ENCODE measurements at places on chromosomes 16 and 17.

GRCh38 chr17:50925296-50925891 lies 59.2 kb upstream of the TOB1 start:
- no peak for DNase-seq

GRCh38 chr17:36696805-36697204 lies 95.4 kb downstream of the MRM1 start:
- DNase-seq = no peak

DNA sequence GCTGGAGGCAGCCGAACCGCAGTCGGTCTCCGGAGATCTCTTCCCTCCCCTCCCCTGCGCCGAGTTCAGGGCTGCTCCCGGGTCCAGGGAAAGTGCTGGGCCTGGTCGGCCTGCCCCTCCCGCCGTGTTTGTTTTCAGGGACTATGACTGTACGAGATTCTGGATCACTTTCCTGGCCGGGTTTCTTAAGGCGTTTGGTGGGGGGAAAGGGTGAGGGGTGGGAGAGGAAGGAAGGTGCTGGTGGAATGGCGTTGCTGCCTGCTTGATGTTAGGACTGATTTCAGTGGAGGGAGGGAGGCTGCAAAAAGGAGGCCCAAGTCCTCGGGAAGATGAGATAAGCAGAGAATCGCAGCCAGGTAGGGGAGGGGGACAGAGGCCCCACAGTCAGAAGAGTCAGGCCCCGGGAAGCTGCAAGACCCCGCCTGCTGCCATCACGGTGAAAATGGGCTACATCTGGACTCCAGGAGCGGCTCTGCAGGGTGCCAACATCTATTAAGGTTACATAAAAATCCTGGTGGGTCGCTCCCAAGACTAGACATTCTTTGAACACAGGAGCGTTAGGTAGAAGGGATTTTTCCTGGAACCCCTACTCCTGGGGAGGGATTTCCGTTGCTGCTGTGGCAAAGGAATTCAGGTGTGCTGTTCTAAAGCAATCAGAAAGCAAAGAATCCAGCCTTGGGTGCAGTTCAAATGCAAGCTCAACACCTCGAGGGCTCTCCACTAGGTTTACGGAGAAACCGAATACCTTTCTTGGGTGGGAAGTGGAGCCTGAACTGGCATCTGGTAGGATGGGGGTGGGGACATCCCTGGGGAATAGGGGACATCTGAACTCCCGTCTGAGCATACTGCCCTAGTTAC lies 1.2 kb downstream of the ARHGAP44 start:
- DNase-seq = no peak

DNA sequence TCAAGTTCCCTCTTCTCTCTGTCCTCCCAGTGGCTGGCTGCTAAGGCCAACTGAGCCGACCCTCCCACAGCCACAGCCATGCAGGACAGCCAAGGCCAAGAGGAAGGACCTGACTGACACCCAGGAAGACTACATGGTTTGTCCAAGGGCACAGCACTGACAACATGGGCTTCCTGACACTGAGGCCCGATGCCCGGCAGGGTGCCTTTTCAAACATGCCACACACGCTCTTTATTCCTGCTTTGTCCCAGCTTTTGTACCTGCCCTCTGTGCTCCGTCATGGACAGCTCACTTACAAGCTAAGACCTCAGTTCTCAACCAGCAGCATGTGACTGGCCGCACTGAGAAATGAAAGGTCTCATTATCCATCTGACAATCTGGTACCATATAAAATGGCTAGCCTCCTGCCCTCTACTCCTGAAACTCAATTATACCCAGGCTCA lies 45.8 kb downstream of the TEX2 start:
- DNase-seq = no peak

DNA sequence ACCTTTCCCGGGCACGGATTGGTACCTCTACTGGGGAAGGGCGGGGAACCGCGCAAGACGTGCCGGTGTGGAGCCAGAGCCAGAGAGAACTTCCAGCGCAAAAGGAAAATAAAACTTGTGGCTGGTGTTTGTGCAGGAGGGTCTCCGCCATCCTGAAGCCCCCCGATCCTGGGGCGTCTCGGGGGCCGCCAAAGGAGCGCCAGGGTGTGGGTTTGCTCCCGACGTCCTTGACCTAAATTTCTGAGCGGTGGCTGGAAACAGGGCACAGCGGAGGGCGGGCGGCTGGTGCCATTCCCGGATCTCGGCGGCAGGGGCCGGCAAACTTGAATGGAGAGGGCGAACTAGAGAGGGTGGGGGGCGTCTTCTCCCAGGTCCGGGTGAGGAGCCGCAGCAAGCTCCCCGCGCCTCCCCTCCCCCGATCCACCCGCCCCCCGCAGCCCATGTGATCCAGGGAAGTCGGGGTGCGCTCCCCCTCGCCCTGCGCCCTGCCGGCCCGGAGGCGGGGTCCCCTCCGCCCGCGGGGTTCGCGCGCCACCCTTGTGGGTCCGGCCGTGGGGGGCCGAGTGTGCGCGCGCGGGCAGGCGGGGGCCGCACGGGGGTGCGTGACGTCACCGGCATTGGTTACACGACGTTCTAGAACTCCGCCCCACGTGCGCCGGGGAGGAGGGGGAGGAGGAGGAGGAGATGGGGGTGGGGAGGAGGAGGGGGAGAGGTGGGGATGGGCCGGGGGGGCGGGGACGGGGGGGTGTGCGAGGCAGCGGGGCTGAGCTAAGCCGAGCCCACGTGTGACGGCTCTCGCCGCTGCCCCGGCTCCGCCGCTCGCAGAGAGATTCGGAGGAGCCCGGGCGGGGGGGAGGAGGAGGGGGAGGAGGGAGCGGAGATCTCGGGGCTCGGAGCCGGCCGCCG lies at the start of gene MSI2:
Gene MSI2, plus strand, starts transcription at position 748 of the 906 bp plus-strand sequence. CDS start 220 bp downstream, outside the sequence.
- peak; percentile 91 for DNase-seq

GRCh38 chr17:71260366-71260940 lies 860.4 kb upstream of the SOX9 start:
- no peak for DNase-seq

GRCh38 chr17:34761646-34762045 lies 182.3 kb downstream of the TMEM132E start:
- DNase-seq = no peak

- DNase-seq = no peak
Measured at GRCh38 chr16:19094542-19095365, 19.0 kb upstream of the ITPRIPL2 start.

GRCh38 chr16:69554495-69554894 lies 11.3 kb upstream of the NFAT5 start:
- no peak for DNase-seq

GRCh38 chr16:11350921-11351335 lies 5.7 kb downstream of the RMI2 start:
- no peak for DNase-seq

- no peak for DNase-seq
Measured at GRCh38 chr17:66506641-66507040, 204.2 kb downstream of the PRKCA start.

DNA sequence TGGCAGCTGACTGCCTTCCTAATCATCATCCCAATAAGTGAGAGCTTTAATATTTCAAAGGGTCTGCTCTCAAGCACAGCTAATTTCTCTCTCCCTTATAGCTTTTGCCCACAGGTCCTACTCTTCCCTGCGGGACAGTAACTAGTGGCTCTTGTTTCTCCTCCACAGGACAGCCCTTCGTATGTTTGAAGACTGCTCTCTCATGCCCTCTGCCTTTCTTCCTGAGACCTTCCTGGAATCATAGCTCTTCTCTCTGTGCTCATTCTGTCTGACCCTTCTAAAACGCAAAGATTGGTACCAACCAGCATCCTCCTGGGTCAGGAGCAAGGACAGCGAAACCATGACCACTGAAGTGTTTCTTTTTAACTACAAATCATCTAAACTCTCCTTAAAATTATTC lies 168.9 kb downstream of the GRIN2A start:
- DNase-seq = no peak

DNA sequence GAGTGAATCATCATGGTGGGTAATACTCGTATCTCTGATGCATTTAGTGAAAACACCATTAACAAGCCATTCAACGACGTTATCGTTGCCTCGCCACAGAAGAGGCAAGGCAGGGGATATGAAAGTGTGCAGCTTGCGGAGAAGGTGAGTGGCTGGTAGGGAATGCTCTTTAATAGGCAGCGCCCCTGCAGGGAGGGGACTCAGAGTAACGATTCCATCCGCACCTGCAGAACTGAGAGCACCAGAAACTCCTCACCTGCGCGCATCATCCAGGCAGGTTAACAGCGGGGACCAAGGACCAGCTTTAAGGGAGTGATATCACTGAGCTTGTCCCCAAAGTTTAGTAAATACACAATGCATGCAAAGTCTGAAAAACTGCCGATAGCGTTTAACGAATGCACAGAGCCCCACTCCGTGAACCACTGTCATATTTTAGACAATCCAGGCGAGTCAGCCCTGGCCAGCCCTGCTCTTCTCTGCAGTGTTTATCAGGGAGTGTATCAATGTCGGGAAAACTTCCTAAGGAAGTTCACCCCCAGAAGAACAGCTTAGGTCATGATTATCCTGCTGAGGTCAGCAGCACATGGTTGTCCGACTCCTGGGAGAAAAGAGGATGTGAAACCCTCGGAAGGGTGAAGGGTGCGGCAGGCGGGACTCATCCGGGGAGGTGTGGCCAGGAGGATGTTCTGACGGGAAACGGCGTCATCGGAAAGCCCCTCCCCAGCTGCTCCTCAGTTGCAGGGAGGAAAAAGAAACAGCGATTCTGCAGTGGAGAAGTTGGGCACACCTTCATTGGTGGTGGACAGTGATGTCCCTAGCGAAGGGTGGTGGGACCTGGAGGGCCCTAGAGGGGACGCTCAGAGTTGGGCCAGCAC lies 68.5 kb upstream of the DNAH17 start:
- DNase-seq = peak; percentile 66

GRCh38 chr17:732067-732901 lies at the start of gene TLCD3A:
Gene TLCD3A, plus strand, starts transcription at chr17:732596. Its CDS starts 52 bp downstream, at chr17:732648.
- DNase-seq = peak; percentile 73

DNA sequence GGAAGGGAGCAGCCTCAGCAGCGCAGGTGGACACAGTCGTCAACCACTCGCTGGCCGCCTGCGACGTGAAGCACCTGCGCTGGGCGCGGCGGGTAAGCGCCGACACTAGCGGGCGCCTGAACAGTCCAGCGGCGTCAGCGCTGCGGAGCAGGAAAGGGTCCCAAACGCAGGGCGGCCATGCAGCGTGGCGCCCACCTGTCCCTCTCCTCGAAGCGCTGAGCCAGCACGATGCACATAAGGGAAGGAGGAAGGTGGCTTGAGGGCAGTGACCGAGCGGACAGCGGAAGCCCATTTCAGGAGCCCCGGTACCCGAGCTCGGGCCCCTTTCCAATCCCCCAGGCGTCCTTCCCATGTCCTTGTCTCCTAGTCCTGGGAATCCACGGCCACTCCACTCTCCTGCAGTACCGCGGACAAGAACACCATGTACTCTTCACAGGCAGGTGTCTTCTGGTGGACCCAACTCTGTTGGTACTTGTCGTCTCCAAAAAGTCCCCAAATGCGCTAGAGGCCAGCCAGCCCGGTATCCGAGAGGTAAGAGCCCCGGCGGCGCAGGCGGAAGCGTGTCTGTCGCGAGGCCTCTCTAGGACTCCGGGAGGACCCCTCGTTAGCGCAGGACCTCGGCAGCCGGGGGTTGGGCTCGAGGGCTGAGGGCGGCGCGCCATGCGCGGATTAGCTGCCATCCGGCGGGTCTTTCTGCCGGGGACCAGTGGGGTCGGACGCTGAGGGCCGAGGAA lies 14.4 kb downstream of the ZNF232 start:
- DNase-seq = peak; percentile 28

DNA sequence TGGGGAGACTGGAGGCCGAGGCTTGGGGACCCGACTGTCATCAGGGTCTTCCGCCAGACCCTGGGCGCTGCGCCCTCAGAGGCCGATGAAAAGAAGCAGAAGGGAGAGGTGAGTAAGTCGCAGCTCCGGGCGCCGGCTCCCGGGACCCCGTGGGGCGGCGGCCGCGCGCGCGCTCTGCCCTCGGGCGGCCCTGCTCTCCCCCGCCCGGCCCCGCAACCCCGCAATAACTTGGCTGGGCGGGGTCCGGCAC lies 392 bp upstream of the ABHD15 start:
- no peak for DNase-seq

DNA sequence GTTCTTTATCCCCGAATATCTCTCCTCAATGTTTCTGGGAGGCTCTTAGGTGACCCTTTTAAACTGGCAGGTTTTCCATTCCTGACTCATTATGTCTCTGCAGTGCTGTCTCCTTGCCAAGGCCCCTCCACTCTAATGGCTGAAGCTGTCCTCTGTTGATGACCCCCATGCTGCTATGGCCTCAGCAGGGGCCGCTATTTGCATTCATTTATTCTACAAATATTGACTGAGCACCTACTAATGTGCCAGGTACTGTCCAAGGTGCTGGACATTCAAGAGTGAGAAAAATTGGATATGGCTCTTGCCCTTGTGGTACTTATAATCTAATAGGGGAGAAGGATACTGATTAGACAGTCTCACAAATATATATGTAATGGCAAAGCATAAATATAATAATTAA lies 55.4 kb downstream of the GP2 start:
- no peak for DNase-seq

DNA sequence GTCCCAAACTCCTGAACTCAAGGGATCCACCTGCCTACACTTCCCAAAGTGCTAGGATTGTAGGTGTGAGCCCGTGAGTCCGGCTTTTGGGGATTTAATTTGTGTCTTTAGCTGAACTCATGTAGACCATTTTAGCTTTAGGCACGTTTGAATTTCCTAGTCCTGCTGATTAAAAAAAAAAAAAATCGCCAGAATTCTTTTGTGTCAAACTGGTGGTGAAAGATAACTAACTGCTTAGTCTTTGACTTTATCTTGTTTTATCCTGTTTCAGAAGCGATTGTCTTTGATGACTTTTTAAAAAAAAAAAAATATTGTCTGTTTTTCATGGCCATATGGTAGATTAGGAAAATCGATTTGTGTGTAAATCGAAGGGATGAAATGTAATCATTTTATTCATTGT lies 2.6 kb downstream of the RABEP1 start:
- no peak for DNase-seq

DNA sequence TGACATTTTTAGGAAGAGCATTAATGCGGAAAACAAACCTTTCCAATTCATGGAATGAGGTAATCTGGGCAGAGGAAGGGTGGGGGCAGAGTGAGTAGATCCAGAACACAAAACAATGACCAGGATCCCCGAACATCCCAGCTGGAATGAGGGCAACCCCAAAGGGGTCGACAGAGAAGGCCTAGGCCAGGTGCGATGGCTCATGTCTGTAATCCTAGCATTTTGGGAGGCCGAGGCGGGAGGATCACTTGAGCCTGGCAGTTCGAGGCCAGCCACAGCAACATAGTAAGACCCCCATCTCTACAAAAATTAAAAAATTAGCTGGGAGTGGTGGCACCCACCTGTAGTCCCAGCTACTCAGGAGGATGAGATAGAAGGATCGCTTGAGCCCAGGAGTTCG lies 64.7 kb downstream of the ZFHX3 start:
- no peak for DNase-seq

DNA sequence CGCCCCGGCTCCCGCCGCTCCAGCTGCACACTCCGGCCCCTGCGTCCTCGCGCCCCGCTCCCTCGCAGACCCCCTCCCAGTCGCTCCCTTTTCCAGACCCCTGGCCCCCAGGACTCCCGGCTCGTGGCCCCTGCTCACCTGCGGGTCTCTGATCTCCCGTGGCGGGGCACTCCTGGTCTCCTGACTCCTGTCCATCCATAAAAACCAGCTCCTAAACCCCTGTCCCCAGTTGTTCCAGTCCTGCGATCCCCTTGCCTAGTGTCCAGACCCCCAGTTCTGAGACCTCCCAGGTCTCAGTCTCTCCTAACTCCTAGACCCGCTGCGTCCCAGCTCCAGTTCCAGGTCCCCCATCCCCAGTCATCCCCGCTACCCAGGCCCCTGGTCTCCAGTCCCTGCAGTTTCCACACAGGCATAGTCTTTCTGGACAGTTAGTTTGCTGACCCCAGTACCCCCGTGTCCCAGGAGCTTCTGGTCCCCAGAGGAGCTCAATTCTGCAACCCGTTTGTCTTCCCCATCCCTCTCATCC lies 379 bp downstream of the SNX29 start:
- peak; percentile 17 for DNase-seq

GRCh38 chr16:47506800-47507199 lies 45.7 kb downstream of the PHKB start:
- no peak for DNase-seq

GRCh38 chr16:1745181-1745899 lies 26.0 kb downstream of the NME3 start:
- no peak for DNase-seq
